Islet precursor cell (in vitro differentiated cells): ENCODE measurements at places on chromosomes 6 and 20.

GRCh38 chr6:168884050-168884645, 369.5 kb downstream of the THBS2 start:
- no peak for DNase-seq

- DNase-seq = no peak
Observed at GRCh38 chr6:127792616-127793015, 108.2 kb downstream of the THEMIS start.

GRCh38 chr20:24289737-24290481, 179.5 kb upstream of the SYNDIG1 start:
- DNase-seq = no peak

DNA sequence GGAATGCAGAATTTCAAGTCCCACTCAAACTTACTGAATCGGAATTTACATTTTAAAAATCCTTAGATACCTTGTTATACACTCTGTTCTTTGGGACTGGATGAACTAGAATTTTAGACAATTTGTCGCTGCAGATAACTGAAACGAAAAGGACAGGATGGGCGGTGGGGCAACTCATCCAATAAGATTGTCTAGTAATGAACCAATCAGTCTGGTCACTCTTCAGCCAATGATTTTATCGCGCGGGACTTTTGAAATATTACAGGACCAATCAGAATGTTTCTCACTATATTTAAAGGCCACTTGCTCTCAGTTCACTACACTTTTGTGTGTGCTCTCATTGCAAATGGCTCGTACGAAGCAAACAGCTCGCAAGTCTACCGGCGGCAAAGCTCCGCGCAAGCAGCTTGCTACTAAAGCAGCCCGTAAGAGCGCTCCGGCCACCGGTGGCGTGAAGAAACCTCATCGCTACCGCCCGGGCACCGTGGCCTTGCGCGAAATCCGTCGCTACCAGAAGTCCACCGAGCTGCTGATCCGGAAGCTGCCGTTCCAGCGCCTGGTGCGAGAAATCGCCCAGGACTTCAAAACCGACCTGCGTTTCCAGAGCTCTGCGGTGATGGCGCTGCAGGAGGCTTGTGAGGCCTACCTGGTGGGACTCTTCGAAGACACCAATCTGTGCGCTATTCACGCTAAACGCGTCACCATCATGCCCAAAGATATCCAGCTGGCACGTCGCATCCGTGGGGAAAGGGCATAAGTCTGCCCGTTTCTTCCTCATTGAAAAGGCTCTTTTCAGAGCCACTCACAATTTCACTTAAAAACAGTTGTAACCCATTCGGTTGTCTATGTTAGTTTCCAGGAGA, 41.9 kb upstream of the HFE start:
- no peak for DNase-seq

DNA sequence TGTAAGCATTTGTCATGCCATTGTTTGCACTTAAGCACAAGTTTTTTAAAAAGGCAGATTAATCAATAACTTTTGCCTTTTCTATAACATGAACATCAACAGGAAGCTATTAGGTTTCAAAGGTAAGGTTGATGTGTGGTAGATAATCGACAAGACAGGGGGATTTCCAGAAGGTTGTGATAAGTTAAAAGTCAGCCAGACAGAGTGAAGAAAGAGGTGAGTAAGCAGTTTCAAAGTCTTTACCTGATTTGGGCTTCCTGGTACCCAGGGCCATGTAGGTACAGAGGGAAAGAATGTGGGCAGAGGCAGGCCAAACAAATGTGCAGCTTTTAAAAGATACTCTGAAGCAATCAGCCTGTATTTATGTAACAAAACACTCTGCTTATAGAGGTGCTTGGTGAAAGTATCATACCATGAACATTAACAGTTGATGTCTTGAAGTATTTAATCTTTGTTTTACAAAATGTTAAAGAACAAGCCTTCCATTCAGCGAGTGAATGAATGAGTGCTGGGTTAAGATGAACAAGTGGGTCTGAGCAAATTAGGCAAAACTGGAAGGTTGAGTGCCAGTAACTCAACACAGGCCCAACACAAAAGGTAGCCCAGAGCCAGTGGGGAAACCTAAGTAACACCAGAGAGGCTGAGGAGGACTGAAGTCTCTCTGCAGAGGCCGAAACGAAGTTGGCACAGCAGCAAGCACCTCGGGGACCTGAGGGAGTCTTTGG, 60.2 kb downstream of the LRRC1 start:
- DNase-seq = no peak

DNA sequence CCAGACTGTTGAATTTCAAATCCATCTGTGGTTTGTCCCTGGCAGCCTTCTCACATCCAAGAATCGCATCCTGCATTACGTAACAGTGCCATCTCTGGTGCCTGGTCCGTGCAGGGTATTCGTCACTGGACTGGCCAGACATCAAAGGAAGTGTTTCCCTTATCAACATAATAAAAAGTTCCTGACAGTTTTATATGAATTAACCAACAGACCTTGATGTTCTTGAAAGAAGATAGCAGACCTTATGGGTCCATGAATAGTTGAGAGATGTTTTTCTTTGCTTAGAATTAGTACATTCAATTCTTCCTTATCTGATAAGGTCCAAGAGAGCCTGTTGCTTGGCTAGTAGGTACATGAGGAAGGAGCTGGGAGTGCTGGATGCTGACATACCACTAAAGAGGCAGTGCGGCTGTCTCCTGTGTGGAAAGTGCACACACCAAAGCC, 77.6 kb downstream of the PHACTR2 start:
- DNase-seq = peak; percentile 63

DNA sequence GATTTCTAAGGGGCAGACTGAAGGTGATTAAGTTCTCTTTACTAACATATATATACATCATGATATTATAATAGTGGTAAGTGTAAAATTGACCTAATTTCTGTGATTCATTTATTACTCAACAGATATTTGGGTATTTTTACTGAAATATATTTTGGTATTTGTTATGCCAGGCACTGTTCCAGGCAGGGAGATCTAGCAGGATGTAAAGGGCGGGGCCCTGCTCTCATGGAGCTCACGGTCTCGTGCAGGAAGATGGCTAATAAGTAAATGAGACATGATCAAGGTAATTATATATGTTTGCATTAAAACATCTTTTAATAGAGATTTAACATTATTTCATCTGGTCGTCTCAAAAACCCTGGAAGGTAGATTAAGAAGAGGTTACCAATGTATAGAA, 27.7 kb downstream of the FAM50B start:
- DNase-seq = peak; percentile 1

- DNase-seq = no peak
Observed at GRCh38 chr20:62132421-62132820, 10.1 kb downstream of the LSM14B start.

- no peak for DNase-seq
Observed at GRCh38 chr6:41011673-41012072, 27.3 kb downstream of the UNC5CL start.

- no peak for DNase-seq
Observed at GRCh38 chr6:140731741-140732140, 1357.3 kb upstream of the CITED2 start.

DNA sequence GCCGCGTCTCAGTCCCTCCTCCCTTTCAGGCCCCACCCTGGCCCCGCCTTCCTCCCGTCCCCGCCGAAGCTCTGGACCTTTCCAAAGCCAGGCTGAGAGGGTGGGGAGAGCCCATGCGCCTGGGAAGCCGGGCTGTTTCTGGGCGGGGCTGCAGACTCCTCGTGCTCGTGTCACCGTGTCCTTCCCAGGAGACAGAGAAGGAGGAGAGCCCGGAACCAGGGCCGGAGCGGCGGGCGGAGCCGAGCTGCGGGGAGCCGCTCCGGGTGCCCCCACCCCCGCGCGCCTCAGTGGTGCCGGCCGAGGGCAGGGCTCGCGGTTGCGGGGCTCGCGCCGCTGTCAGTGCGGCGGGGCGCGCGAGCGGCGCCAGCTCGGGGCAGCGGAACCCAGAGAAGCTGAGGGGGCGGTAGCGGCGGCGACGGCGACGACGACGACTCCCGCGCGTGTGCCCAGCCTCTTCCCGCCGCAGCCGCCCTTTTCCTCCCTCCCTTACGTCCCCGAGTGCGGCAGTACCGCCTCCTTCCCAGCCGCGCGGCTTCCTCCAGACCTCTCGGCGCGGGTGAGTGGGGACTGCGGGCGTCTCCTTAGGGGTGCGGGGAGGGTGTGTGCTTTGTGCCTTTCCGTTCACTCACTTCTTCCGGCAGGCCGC, at the start of gene RALY:
TSS of gene RALY (plus strand) at position 336 of the 646 bp plus-strand sequence. CDS start 78,164 bp downstream, outside the sequence.
- no peak for DNase-seq

DNA sequence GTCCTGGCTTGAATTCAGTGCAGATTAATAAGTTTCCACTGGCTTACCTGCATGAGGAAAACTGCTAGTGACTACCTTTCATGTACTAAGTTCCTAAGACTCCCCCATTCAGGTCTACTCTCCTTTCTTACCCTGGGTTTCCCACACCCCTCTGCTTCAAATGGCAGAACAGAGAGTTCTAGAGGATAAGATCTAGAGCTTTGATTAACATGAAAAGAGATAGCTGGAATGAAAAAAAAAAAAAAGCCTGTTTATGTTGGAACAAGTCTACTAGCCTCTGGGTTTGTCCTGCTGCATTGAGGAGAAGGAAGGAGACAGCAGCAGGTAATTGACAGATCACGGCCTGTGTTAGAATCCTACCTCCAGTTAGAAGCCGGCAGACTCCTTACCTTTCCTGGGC, 201.4 kb upstream of the SOX4 start:
- no peak for DNase-seq

GRCh38 chr20:1979106-1979778, 14.6 kb downstream of the PDYN start:
- DNase-seq = peak; percentile 24

DNA sequence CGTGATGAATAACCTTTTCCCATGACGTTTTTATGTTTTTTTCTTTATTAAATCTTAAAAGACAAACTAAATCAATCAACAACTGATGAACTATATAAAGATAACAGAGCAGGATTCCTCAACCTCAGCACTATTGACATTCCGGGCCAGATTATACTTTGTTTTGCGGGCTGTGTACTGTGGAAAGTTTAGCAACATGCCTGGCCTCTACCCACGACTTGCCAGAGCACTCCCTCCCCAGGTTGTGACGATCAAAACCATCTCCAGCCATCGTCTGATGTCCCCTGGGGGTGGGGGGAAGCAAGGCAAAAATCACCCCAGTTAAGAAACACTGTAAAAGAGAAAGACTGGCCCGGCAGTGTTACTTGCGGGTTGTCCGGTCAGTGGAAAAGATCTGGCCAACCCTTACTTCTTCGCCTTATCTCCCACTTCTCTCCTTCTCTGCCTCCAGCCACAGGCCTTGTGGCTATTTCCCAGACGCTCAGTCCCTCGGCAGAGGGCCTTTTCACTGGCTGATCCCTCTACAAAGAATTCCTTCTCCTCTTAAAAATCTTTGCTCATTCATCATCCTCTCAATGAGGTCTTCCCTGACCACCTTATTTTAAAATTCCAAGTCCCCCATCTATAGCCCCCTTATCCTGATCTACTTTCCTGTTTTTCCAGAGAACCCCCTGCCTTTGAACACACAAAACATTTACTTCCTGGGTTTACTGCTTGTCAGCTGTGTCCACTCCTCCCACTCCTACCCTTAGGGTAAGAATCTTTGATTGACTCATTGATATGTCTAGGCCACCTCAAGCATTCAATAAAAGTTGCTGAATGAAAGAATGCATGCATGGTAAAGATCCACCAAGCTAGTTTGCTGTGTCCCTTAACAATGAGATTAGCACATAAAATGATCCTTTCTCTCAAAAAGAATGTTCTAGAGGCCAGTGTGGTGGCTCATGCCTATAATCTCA, 14.7 kb upstream of the RAB22A start:
- DNase-seq = peak; percentile 65

GRCh38 chr20:40956542-40957264, 71.9 kb upstream of the TOP1 start:
- peak; percentile 37 for DNase-seq

- DNase-seq = no peak
Observed at GRCh38 chr6:140711019-140711613, 1336.7 kb upstream of the CITED2 start.

DNA sequence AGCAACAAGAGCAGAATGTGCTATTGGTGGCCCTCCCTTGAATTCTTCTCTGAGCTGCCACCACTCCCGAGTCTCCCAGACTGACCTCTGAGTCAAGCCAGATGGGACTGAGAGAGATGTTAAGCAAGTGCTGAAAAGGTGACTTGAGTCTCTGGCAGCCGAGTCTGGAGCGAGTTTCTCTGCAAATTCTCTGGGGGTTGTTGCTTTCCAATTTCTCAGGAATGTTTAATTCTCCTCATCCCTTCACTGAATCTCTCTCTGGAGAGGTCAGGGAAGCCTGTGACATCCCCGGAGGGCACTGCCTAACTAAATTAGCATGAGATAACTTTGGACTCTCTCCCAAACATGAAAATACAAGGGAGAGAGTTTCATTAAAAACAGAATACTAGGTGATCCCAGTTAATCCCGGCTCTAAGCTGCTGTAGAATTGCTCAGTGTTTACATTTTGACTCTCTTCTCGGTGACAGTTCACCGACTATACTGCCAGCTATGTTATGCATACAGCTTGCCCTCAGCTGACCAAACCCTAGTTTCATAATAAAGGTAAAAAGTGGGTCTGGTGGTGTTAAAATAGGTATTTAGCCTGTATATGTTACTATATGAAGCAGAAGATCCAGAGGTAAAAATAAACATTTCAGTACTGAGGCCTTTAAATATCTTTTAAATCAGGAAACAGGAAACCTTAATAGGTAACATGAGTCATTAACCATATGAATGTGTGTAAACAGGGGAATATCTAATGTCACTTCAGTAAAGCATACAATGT, 157.9 kb downstream of the FOXC1 start:
- peak; percentile 83 for DNase-seq

DNA sequence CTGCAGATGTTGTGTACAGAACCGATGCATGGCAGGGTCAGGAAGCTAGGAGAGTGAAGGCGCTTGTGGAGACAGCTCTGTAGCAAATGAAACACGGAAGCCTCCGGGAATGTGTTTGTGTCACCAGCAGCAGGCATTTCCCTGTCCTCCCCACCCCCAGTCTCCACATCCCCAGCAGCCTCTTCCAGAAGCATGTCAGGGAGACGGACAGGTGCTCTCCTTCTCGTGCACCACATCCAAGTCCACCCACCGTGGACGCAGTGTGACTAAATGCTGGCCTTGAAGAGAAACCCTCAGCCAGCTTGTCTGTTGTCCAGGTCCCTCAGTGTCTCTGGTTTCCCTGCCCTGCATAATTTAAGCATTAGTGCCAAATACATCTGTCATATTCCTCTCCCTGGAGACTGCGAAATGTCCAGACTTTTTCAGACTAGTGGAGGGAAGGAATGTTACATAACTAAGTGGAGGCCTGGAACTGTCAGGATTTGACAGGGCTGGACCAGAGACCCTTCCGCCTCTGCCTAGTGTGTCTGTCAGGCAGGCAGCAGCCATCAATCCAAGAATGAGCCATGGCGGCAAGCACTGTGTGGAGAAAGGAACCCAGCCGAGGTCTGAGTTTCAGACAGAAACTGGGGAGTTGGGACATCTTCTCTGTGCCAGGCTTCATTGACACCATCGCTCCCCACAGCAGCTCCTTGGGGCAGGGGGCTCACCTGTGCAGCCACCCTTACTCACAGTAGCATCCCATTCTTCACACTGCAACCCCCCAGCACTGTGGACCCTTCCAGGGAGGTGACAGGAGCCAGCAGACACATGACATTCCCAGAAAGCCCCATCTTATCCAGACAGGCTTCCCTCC, 26.6 kb upstream of the PI16 start:
- peak; percentile 54 for DNase-seq

GRCh38 chr6:66230591-66230990, 523.6 kb upstream of the EYS start:
- no peak for DNase-seq

GRCh38 chr6:25431306-25431974, 152.3 kb downstream of the CARMIL1 start:
- no peak for DNase-seq
